Mammary epithelial cell (primary cell): ENCODE measurements at places on chromosomes 2 and 18. TPM values are rescaled to one million over a fixed set of nuclear protein-coding genes. Genes with fewer than 3 reads are reported as not detected.

GRCh38 chr2:56133441-56133840 lies 50.3 kb upstream of the CCDC85A start:
- no peak for DNase-seq

The HOXD13 gene
- not detected in 2 replicates for total RNA-seq

DNA sequence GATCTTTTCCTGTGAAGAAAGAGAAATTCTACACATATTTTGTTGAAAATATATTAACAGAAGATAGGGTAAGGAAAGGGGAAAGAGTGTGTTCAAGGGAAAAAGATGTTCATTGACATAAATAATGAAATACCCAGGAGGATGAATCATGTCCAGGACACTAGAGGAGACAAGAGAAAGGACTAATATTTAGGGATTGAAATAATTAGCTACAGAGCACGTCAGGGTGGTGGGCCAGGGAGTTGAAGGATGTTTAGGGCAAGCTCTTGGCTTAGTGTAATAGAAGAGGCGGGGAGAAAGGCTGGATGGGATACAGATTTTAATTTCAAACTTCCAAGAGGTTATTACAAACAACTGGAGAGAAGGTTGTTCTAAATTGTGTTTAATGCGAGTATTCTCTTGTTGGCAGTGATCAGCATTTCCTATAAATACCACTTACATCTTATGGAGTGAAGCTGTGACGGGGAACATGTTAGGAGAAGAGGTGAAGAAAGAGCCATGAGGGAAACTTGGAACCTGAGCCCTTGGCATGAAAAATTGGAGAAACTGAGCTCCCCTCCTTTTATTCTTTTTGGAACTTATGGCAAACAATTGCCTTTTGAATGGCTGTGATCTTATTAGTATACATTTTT lies 36.6 kb upstream of the CETN1 start:
- DNase-seq = no peak

DNA sequence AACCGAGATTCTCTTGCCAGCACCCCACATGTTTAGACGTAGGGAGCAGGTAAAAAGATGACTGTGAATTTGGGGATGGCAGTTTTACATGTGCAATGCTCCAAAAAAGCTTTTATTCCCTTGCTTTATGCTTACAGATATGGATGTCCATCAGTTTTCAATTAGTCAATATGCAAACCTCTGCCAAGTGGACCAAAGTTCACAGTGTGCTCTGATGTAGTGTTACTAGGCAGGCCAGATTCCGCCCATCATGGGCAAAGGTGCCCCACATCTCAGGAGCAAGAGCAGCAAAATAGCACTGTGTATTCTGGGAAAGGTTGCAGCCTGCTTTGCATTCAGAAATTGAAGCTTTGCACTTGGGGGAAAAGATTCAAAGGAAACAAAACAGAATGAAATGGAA lies 329.7 kb upstream of the ZEB2 start:
- DNase-seq = no peak

The FAP gene
- 52.8 and 53.0 TPM in 2 replicates for total RNA-seq

DNA sequence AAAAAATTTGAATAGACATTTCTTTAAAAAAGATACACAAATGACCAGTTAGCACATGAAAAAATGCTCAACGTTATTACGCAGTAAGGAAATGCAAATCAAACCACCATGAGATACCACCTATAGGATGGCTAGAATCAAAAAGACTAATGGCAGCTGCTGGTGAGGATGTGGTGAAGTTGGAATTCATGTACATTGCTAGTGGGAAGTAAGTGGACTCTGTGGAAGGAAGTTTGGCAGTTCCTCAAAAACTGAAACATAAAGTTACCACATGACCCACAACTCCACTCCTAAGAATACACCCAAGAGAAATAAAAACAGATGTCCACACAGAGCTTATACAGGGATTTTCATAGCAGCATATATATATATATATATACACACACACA lies 51.2 kb downstream of the MBP start:
- DNase-seq = no peak

GRCh38 chr2:20568501-20569463 lies 82.1 kb downstream of the HS1BP3 start:
- DNase-seq = peak; percentile 43

The SMARCAL1 gene
- total RNA-seq = 25.8 and 30.6 TPM in 2 replicates

GRCh38 chr2:31314761-31315160 lies 80.8 kb downstream of the EHD3 start:
- DNase-seq = no peak

- DNase-seq = no peak
Measured at GRCh38 chr2:207884127-207884526, 114.4 kb upstream of the FZD5 start.

DNA sequence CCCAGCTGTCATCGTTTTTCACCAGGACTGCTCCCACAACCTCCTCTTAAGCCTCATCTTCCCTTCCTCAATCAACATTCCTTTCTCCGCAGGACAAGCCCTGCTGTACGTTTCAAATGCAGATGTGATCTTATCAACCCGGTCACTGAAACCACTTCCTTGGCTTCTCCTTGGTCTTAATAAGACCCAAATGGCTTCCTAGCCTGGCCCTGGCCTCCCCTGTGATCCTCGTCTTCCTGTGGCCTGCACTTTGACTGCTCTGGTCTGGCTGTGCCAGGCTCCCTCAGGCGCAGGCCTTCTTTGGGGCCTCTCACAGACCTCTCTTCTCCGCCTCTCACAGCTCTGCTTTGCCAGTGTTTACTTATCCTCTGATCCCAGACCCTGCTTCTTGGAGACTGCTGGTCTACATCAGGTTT lies 4.7 kb upstream of the ADNP2 start:
- DNase-seq = no peak

DNA sequence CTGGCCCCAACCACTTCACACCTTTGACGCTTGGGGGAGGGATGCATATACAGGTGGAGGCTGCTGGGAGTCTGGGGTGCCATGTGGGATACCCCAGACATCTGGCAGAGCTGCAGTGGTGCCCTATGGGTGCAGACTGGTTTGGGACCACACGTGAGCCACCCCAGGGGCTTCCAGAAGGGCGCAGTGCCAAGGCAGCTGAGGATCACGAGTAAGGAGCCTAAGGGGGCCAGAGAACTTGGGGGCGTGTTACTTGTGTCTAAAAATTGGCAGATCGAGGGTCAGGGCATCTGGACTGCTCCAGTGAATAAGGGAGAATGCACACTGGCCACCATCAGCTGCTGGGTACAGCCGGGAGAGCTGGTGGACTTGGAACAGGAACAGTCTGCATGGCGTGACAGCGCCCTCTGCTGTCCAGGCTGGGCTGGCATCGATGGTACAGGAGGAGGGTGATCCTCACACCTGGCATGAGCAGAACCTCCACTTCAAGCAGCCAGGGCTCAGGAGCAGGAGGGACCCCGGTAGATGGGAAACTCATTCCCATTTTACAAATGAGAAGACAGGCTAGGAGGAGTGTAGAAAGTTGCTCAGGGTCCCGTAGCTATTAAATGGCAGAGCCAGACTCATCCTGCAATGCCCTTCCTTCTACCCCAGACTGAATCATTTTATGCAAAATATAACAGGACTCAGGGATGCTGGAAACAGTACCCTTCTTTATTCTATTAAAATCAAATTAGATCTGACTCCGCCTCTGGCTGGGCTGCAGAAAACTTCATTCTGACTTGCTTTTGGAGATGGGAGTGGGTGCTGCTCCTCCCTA lies 60.4 kb downstream of the ATOH8 start:
- peak; percentile 60 for DNase-seq

DNA sequence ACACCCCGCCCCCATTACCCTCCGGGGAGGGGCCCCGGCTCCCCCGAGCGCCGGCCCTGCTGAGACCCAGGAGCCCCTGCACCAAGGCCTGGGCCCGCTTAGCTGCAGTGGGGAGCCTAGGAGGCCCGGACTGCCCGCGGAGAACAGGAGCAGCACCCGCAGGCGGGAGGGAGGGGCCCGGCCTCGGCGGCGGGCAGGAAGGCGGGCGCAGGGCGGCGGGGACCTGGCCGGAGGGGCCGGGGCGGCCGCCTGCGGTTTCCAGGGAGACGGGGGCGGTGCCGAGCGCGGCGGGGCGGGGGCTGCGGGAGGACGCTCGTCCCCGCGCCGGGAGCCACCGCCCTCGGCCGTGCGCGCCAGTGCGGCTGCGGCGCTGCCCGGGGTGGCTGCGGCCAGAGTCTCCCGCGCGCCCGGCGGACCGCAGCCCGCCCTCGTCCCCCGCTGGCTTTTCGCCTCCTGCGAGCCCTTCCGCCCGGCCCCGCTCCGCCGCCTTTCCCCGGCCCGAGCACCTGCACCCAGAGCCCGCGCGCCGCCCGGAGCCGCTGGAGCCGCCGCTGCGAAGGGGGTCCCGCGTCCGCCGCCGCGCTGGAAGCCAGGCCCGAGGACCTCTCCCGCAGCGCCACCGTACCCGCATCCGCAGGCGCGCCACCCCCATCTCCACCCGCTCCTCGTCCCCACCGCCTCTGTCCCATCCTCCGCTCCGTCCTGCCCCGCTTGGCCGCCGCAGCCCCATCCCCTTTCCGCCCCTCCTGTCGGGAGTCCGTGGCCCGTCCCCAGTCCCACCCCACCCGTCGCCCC lies 17.2 kb downstream of the GPC1 start:
- DNase-seq = peak; percentile 39

The PDCL3 gene
- 20.8 TPM for total RNA-seq

- DNase-seq = no peak
Measured at GRCh38 chr2:231464576-231465540, 574 bp upstream of the NCL start.

DNA sequence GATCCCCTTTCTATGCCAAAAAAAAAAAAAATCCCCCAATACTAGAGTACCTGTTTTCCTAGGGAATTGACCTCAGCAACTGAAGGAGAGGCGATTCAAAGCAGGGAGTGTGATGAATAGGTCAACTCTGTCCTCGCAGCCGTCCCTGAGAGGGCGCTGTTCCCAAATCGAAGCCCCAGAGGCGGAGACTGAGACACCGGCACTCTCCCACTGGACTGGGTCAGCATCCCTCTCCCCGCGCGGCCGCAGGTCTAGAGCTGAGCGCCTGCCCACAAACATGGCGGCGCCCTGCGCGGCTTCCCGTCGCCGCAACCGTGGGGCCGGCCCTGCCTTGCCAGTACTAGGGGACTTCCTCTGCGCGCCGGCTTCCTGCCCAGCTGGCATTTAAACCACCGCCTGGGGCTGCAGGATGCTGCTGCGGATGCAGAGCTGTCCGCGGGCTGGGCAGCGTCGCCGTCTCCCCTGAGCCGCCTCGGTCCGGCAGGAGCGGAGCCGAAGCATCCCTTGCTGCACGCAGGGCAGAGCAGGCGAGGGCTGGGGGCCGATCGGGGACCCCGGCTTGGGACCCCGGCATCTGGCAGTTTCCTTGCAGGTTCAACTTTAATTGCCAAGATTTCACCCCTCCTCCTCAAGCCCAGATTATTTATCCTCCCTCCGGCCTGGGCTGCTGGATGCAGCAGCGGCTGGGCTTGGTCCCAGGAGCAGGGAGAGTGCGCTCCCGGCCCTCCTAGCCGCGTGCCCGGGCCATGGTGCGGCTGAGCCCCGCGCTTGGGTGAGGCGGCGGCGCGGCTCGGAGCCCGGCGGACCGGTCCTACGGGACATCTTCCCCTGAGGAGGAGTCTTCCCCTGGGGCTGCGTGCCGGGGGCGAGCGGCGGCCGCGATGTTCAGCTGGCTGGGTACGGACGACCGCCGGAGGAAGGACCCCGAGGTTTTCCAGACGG lies at the start of gene EHD3:
EHD3 (plus strand) TSS at position 412 of the 942 bp plus-strand sequence; CDS start at position 882, 470 bp downstream.
- DNase-seq = peak; percentile 85

DNA sequence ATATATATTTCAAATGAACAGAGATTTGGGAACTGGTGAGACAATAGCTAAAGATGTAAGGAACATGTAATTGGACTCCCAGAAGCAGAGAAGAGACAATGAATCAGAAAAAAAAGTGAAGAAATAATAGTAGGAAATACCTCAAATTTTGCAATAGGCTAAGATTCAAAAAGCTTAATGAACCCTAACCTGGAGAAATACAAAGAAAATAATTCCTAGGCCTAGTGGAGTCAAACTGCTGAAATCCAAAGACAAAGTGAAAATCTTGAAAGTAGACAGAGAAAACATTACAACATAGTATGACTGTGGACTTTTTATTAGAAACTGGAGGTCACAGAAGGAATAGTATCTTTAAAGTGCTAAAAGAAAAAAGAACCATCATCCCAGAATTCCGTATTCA lies 76.7 kb downstream of the LAMA3 start:
- no peak for DNase-seq

The IGFBP2 gene
- total RNA-seq = 782 and 1,116 TPM in 2 replicates

The IL36A gene
- total RNA-seq = not detected

The UBXN2A gene
- total RNA-seq = 18.4 and 19.1 TPM in 2 replicates

- no peak for DNase-seq
Measured at GRCh38 chr18:47915930-47916329, 14.5 kb downstream of the SMAD2 start.

DNA sequence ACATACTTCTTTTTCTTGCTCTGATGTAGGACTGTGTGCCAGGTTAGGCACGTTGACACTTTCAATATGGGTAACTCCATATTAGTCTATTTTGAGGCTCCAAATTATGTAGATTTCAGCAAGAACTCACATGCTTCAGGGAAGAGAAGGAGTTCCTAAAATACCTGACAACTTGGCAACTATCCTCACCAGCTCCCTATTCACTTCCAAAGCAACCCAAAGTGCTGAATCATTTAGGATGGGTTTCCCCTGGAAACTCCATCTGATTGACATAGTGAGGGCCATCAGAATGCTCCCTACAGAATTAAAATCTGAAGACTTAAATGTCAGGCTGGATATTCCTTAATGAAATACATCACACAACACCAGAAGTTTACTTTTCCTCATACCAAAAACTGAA lies 32.5 kb upstream of the NFU1 start:
- peak; percentile 44 for DNase-seq

- DNase-seq = no peak
Measured at GRCh38 chr2:168734199-168734760, 68.2 kb upstream of the NOSTRIN start.

The HOXD9 gene
- total RNA-seq = not detected

DNA sequence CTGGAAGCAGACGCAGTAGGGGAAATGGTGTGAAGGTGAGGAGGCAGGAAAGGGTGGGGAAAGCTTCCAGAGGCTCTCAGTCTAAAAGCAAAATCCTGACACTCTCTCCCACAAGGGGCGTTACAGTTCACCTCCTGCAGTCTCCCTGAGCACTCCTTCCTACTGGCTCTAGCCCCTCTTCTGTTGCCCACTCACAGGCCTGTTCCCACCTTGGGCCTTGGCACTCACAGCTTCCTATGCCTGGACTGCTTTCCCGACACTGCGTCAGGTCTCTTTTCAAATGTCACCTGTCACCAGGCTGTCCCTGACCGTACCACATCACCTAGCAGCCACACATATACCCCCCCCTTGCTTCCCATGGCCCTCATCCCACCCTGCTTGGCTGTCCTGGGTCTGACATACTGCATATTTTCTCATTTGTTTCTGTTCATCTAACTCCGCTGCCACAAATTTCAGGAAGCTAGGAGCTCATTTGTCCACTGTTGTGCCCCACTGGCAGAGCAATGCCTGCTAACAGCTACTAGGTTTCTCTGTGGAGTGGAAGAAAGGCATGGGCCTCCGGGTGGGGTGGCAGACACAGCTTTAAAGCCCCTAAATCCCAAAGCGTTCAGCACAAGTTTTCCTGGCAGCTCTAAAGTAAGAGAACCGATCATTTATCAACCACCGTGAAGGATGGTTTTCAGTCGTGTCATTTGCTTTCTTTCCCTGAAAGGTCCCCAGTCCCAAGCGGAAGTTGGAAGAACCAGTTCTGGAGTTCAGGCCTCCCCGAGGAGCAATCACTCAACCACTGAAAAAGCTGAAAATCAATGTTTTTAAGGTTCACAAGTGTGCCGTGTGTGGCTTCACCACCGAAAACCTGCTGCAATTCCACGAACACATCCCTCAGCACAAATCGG lies 118.8 kb downstream of the ZNF532 start:
- DNase-seq = no peak

- DNase-seq = peak; percentile 21
Measured at GRCh38 chr2:202965810-202966460, 48.7 kb upstream of the NBEAL1 start.
